ENCODE measurements at places on chromosomes 3 and 15.

DNA sequence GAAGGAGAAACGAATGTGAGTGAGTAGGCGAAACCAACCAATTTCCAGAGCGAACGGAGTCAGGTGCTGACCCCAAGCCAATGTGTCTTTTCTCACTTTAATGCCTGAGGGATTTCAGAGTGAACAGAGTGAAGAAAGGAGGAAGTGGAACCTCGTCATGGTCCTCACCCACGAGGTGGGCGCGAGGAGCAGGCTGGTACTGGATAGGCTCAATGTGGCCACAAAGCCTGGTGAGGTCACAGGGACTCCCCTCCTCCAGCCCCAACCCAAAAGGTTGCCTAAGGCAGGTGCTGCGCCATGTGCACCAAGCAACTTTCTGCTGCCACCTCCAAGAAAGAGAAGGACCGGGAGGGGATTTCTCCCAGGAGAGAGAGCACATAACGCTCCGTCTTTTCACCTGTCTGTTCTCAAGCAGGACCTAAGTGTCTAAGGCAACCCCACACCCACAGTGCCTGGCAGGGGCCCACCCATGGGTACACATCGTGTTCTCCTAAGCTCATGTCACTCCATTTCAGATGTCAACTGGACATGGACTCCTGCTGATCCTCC is 3.8 kb downstream of the NRROS start:
- H3K27me3 ChIP-seq, result no peaks in the 10 kb centered on the region
- no peak overlapping the region for H3K4me3 ChIP-seq
- peaks cover 30% of the 10 kb centered on the region for H3K36me3 ChIP-seq
- peak; percentile 29 for DNase-seq

GRCh38 chr3:83953417-83954089 is 1005.2 kb upstream of the CADM2 start:
- no peak for DNase-seq
- no peak overlapping the region for H3K27ac ChIP-seq
- no peak overlapping the region for H3K4me3 ChIP-seq
- no peaks in the 10 kb centered on the region for H3K27me3 ChIP-seq
- H3K4me1 ChIP-seq, result no peaks in the 10 kb centered on the region
- H3K36me3 ChIP-seq, result no peaks in the 10 kb centered on the region

- H3K4me3 ChIP-seq, result no peak overlapping the region
- peaks cover 6% of the 10 kb centered on the region for H3K27me3 ChIP-seq
- H3K4me1 ChIP-seq, result no peaks in the 10 kb centered on the region
Observed at GRCh38 chr15:58114388-58114787, 23.8 kb upstream of the AQP9 start.

DNA sequence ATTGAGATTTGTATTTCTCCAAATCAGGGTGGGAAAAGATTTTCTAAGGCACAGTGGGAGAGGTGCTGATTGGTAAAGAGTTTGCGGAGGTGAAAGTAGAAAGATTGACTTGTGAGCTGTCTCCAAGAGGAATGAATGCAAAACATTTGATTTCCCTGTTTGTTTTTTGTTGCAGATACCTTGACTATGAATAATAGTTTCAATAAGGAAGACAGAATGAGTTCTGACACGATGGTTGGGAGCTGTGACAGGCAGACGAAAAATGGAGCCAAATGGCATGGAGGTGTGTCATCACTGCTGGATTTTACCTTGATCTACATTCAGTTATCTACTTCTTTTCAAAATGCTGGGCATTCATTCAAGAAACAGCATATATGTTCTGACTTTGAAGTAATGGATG is 145.1 kb downstream of the NFKBIZ start:
- H3K36me3 ChIP-seq, result no peaks in the 10 kb centered on the region
- no peak for DNase-seq
- no peaks in the 10 kb centered on the region for H3K4me1 ChIP-seq
- no peak overlapping the region for H3K4me3 ChIP-seq
- no peaks in the 10 kb centered on the region for H3K27me3 ChIP-seq
- H3K27ac ChIP-seq, result no peak overlapping the region

DNA sequence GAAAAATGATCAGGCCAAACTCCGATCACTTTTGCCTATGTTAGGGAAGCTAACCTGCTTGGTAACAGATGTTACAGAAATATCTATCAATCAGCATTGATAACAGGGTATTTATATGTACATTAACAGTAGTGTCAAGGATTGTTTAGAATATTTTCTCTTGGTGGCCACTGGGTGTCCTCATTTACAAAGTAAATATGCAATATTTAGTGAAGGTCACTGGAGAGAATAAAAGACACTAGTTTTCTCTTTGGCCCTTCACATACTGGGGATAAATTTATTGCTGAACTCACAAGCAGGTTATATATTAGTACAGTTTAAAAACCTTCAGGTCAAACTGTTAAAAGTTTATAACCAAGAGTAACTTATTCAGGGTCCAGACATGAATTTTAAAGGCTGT is 69.0 kb downstream of the TIGIT start:
- no peaks in the 10 kb centered on the region for H3K27me3 ChIP-seq
- no peak overlapping the region for H3K4me3 ChIP-seq
- no peak for DNase-seq
- H3K4me1 ChIP-seq, result no peaks in the 10 kb centered on the region
- H3K27ac ChIP-seq, result no peak overlapping the region

GRCh38 chr3:112486811-112487505 is 12.3 kb downstream of the BTLA start:
- no peaks in the 10 kb centered on the region for H3K27me3 ChIP-seq
- H3K27ac ChIP-seq, result no peak overlapping the region
- H3K4me1 ChIP-seq, result peaks cover 31% of the 10 kb centered on the region
- peaks cover 7% of the 10 kb centered on the region for H3K36me3 ChIP-seq
- H3K4me3 ChIP-seq, result no peak overlapping the region

GRCh38 chr3:179867961-179868360 is 168.8 kb downstream of the PEX5L start:
- no peak for DNase-seq
- no peaks in the 10 kb centered on the region for H3K27me3 ChIP-seq
- H3K4me3 ChIP-seq, result no peak overlapping the region
- no peaks in the 10 kb centered on the region for H3K4me1 ChIP-seq
- H3K36me3 ChIP-seq, result no peaks in the 10 kb centered on the region

- H3K27me3 ChIP-seq, result no peaks in the 10 kb centered on the region
- no peak overlapping the region for H3K4me3 ChIP-seq
- H3K4me1 ChIP-seq, result no peaks in the 10 kb centered on the region
- no peak for DNase-seq
- no peak overlapping the region for H3K27ac ChIP-seq
Observed at GRCh38 chr3:34394978-34395748, 596.7 kb downstream of the PDCD6IP start.

DNA sequence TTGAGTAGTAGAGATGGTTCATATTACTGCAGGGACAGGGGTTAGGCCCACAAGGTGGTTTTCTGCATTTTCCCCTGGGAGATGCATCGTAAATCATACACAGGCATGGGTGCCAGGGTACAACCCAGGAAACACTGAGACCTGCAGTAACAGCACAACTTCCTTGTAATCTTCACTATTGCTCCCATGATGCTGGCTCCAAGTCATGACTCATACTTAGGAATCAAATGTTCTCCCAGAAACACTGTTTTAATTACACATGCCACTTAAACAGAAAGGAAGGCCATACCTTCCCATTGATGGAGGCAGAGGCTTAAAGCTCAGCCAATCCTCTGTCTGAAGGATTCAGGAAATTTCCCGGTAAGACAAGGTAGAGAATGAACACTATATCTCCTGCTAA is 106.5 kb downstream of the ERC2 start:
- no peaks in the 10 kb centered on the region for H3K4me1 ChIP-seq
- no peak overlapping the region for H3K4me3 ChIP-seq
- DNase-seq, result no peak
- H3K36me3 ChIP-seq, result no peaks in the 10 kb centered on the region

DNA sequence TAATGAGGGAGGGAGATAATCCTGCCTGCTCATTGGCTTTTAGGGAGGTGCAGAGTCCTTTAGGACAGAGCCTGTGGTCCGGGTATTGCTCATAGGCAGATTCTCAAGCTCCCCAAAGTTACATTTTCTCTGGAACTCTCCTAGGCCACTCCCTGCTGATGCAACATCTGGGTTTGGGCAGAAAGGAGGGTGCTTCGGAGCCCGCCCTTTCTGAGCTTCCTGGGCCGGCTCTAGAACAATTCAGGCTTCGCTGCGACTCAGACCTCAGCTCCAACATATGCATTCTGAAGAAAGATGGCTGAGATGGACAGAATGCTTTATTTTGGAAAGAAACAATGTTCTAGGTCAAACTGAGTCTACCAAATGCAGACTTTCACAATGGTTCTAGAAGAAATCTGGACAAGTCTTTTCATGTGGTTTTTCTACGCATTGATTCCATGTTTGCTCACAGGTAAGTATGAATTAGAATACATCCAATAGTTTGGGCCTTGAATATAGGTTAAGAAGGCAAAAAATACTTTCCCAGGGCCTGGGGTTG is at the start of gene IL20RB:
TSS of gene IL20RB (plus strand) at position 233 of the 538 bp plus-strand sequence. CDS start at position 364, 131 bp downstream.
- DNase-seq, result no peak
- peaks cover 4% of the 10 kb centered on the region for H3K4me1 ChIP-seq
- no peaks in the 10 kb centered on the region for H3K36me3 ChIP-seq
- no peak within 1 kb of the TSS for H3K4me3 ChIP-seq
- H3K27ac ChIP-seq, result no peak within 1 kb of the TSS
- H3K27me3 ChIP-seq, result no peaks in the 10 kb centered on the region

- H3K4me3 ChIP-seq, result no peak overlapping the region
- no peak overlapping the region for H3K27ac ChIP-seq
- DNase-seq, result no peak
- peaks cover 7% of the 10 kb centered on the region for H3K27me3 ChIP-seq
- H3K36me3 ChIP-seq, result no peaks in the 10 kb centered on the region
Observed at GRCh38 chr3:124064050-124064449, 72.1 kb upstream of the ROPN1 start.

DNA sequence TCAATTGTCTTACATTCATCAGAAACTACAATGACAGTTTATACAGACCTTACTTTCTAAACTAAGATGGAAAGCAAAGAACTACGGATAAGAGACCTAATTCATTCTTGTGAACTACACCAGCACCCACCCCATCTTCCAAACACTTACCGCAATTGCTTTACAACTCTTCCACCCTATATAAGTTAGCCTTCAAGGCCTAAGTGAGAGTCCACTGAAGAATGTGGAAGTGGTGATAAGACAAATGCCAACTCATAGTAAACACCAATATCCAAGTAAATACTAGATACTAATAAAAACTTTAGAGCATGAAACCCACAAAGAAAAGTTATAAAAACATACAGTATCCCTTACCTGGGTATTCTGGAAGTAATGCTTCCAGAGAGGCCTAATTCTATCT is 13.6 kb downstream of the ARF4 start:
- H3K36me3 ChIP-seq, result peaks cover 52% of the 10 kb centered on the region
- no peak overlapping the region for H3K27ac ChIP-seq
- peaks cover 7% of the 10 kb centered on the region for H3K4me1 ChIP-seq

DNA sequence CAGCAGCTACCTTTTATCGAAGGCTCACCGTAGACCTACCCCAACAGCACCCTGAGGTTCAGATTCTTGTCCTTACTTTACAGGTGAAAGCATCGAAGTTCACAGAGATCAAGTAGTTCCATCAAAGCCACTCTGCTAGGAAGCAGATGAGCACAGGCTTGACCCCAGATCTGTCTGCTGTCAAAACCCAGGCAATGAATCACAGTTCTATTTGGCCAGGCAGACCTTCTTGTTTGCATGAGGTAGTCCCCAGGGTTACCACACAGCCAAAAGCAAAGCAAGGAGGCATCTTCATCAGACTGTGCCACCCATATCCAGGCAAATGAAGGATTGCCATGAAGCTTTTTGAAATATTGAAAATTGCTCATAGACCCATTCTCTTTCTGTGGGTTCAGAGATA is 33.0 kb downstream of the HES1 start:
- H3K27ac ChIP-seq, result no peak overlapping the region
- no peaks in the 10 kb centered on the region for H3K36me3 ChIP-seq
- H3K27me3 ChIP-seq, result no peaks in the 10 kb centered on the region
- no peak overlapping the region for H3K4me3 ChIP-seq
- no peak for DNase-seq

DNA sequence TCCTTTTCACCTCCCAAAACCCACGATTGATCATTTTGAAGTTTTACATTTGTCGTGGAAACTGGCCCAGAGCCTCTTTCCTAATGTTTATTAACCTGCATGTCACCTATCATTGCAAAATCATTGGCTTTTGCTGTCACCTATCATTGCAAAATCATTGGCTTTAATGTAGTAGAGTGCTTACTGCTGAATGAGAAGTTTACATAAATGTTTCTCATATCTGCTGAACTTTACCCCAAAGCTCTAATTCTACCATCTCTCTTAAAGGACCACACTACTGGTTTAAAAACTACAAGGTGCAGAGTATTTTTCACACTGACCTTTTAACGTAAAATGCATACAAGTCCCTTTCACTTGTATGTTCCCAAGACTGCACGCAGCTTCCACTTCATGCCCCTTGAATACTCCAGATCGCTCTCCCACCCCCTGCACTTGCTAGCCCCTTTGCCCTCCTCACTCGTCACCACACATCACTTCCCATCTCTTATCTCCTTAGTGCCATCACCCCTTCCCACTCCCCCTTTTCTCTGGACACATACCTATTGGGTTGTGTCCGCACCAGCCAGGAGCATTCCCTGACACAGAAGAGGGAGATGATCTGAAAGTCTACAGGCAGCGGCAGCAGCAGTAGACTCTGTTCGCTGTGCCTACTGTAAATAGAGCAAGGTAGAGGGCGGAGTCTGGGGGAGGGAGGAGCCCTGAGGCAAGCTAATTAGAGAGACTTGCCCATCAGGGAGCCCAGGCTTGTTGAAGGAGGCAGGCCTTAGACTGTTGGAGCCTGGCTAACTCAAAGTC is 30.2 kb upstream of the ATOSA start:
- DNase-seq, result no peak
- no peaks in the 10 kb centered on the region for H3K27me3 ChIP-seq
- H3K36me3 ChIP-seq, result no peaks in the 10 kb centered on the region
- H3K27ac ChIP-seq, result no peak overlapping the region
- H3K4me1 ChIP-seq, result no peaks in the 10 kb centered on the region

Data from CD4-positive, alpha-beta T cell (primary cell).